Activated naive CD4-positive, alpha-beta T cell treated with anti-CD3 and anti-CD28 coated beads, Interleukin-2, amount 50 U/mL, for 16 hours (primary cell): ENCODE measurements at places on chromosomes 3 and 15.

DNA sequence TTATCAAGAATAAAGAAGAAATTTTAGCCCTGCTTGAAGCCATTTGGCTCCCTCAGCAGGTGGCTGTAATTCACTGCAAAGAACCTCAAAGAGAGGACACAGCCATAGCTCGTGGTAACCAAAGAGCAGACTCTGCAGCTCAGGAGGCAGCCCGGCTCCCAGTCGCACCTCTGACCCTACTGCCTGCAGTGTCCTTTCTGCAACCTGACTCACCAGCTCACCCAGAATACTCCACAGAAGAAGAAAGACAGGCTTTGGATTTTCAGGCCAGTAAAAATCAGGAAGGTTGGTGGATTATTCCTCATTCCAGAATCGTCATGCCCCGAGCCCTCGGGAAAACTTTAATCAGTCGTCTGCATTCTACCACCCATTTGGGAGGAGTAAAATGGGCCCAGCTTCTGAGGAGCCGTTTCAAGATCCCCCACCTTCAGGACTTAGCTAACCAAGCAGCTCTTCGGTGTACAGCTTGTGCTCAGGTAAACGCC, 38.6 kb downstream of the ZBTB11 start:
- DNase-seq = no peak

- no peak for DNase-seq
Observed at GRCh38 chr15:78417754-78418630, 20.0 kb upstream of the IREB2 start.

DNA sequence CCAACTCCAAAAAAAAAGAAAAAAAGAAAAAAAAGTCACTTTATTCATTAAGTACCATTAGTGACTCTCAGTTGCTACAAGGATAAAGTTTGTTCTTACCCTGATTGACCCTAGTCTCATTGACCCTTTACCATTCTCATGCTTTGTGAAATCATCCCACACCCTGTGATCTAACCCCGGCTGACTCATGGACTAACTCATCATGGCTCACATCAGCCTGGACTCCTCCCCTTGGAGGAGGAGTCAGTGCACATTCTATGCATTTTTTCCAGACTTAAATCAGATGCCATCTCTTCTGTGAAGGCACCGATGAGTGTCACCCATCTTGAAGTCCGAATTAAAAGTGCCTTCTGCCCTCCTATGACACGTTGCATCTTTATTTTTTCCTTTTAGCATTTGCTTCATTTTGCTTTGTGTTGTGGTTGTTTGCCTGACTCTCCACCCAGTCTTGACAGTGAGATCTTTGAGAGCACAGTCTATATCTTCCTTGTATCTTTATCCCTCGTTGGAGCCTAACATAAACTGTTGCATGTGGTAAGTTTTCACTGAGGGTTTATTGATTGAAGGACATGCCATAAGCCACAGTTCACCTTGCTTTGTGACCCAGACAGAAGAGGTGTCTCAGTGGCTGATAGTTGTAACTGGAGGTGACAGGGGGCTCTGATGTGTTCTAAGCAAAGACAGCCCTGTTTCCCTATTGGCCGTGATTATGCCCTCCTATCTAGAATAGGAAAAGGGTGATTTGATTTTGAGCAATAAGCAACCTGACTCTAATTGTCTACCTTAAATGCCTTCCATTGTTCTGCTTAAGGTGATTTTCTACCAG, 72.1 kb downstream of the IL1RAP start:
- peak; percentile 66 for DNase-seq

GRCh38 chr3:107430214-107430995, 53.2 kb downstream of the CCDC54 start:
- DNase-seq = no peak

GRCh38 chr15:69523010-69524001, 70.7 kb downstream of the RPLP1 start:
- DNase-seq = peak; percentile 67

DNA sequence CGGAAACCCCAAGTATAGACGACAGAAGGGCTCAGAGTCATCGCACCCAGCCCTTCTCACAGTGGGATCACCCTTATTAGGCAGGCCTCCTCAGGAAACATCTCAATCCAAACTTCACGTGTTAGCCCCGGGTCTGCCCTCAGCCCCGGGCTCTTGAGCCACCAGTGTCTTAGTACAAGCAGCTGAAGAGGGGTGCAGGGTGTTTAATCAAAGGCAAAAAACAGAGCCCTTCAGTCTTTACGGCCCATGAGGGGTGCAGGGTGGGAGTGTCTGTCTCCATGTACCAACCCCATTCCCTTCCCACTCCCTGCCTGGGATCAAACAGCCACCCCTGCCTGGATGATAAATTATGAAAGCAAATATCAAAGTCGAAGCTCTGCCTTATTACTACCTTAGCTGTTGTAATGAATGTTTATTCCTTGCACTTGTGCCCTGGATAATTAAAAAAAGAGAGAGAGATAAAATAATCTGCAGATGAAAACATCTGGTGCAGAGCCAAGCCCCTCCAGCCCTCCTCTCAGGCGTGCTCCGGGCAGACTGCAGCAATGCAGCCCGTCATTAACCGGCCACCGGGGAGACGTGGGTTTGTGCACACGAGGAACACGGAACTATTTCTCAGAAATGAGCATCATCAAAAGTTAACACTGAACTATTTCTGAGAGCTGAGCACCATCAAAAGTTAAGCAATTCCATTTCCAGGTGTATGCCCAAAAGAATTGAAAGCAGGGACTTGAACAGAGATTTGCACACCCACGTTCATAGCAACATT, 64.5 kb downstream of the ADAMTS17 start:
- no peak for DNase-seq

DNA sequence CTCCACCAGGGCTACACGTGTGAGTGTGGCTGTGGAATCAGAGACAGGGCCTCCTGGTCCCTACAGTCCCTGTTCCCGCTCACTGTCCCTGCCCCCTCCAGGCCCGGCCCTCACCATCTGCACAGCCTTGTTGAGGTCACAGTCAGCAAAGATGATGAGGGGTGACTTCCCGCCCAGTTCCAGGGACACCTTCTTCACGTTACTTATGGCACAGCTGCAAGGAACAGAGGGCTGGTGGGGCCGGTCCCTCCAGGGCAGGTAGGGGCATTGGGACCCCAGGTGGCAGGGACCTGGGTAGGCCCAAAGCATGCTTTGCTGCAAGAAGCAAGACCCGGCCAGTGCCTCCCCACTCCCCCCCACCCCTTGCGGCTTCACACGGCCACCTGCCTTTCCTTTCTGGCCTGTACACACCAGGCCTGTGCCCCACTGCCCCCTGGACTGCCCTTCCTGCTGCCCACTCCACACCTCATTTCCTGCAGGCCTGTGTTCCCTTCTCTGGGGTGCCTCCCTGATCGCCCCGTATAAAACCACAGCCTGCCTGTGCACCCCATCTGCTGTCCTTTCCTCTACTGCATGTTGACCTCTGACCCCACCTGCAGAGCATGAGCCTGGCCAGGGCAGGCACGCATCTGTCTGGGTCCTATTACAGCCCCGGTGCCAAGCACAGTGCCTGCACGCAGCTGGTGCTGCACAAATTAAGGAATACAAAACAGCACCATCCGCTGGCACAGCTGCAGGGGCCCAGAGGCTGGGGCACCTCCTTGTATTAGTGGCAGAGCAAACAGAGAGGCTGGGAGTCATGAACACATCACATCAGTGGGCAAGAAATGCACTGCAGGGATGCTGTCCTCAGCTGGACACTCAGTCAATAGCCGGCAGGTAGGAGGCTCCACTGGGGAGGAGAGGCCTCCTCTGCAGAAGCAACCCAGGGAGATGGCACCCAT, 30.8 kb upstream of the SLC41A3 start:
- DNase-seq = peak; percentile 6

GRCh38 chr15:66216806-66217205, 36.7 kb downstream of the MEGF11 start:
- no peak for DNase-seq

DNA sequence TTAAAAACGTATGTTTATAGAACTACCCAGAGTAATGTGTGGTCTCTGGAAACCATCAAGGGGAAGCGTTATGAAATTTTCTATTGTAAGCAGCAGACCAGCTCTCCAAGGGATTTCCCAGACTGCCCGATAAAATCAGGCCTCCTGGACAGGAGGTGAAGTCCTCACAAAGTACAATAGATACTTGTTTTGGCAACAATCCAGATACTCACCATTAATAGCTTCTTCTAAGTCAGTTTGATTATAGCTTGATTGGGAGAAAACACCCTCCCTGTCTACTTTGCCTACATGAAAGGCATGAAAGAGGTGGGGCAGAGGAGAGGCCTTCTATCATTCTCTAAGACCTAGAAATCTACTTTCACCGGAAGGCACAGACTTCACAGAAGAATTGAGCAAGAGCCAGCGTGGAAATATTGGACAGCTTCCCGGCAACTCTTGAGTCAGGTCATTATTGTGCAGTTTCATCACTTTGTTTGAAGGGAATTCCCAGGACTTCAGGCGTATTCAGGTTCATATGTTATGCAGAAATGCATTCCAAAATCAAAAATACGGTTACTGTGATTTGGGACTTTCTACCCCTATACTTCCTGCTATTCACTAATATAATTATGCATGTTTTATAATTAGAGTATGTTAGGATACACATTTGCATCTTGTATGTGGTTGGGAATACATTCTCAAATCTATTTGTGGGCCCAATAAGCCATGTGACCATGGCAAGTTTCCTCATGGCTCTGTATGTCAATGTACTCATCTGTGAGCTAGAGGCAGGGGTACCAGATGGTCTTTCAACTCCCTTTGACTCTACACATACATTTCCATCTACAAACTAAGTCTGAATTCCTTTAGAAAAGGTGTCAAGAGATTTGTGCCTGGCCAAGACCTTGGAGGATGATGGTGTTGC, 103.5 kb downstream of the CD47 start:
- DNase-seq = no peak

- DNase-seq = no peak
Observed at GRCh38 chr15:100528833-100529428, at the start of gene CERS3. Gene CERS3 (minus strand): TSS chr15:100528950. CDS start chr15:100501849, 27,101 bp downstream.

- DNase-seq = no peak
Observed at GRCh38 chr3:176521531-176522175, 675.6 kb downstream of the TBL1XR1 start.

DNA sequence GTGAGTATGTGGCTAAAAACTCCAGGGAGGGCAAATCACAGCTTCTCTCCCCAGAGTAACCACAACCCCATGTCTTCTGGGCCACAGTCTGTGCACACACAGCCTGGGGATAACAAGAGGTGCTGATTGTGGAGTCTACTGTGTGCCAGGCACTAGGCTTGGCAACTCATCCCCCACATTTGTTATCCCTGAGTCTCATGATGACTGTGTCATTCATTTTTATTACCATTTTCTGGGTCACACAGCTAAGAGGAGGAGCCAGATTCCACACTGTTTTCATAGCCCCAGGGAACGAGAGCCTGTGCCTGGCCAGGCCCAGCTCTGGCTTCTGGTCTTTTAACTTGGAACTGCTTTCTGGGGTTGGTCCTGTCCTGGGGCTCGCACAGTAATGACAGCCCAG, 34.5 kb downstream of the ESYT3 start:
- no peak for DNase-seq

GRCh38 chr3:181851063-181851462, 139.3 kb downstream of the SOX2 start:
- no peak for DNase-seq

GRCh38 chr3:106242781-106243180, 374.0 kb upstream of the CBLB start:
- no peak for DNase-seq

- DNase-seq = no peak
Observed at GRCh38 chr15:101689901-101690300, 34.4 kb downstream of the TARS3 start.

GRCh38 chr3:72313308-72313707, 528.4 kb upstream of the PROK2 start:
- no peak for DNase-seq

DNA sequence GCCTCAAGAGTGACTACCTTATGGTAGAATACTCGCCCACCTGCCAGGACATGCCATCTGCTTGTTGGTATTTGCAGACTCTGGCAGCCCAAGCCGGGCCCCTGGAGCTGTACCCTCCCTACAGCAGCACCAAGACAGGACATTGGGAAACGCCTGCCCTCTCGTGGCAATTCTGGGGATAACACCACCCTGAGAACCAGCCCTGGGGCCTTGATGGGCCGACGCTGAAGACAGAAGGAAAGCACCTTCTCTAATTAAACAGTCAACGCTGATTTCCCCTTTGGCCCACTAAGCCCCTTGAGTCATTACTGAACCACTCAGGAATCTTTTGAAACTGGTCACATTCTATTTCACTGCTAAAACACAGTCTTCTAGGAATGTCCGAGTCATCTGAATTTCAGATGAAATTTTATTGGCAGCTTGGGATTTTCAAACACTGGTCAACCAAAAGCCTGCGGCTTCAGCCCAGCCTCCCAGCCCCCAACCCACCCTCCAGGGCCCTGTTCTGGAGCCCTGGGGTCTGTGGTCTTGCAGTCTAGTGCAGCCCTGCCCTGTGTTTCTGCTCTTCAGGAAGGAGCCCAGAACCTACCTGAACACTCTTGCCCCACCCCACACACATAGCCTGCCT, 91.3 kb downstream of the TMEM266 start:
- DNase-seq = peak; percentile 81

DNA sequence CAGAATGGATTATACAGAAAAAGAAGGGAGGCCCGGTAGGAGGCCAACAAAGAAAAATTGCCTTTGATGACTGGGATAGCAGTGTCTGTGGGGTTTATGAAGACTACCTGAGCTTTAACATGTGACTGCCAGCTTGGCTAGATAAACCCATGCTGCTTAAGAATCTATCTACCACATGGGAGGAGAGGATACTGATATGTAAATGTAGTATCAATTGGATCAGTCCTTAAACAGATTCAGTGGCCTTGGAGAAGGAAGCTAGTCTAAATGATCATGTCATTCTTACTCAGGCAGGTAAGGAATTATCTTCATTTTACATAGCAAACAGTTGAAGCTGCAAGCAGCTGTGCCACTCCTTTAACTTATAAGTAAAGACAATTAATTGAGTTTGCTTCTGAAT, 50.0 kb upstream of the SYNPR start:
- no peak for DNase-seq

- no peak for DNase-seq
Observed at GRCh38 chr3:8709801-8710507, 23.6 kb upstream of the CAV3 start.

DNA sequence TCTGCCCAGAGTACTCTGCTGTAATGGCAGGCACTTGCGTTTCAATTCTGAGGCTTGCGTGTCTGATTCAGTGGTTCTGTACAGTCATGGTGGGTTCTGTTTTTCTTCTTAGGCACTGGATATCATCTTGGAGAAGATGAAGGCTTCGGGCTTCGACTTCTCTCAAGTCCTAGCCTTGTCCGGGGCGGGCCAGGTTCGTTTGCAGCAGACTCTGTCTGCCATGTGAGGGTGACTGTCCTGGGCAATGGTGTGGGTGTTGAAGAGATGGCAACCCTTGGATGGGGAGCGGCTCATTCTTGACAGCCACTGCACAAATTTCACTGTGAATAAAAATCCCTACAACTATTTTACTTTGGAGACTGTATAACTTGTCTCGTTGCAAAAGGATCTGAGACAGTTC, 16.2 kb downstream of the XYLB start:
- no peak for DNase-seq

GRCh38 chr3:120678331-120678947, 3.6 kb downstream of the HGD start:
- DNase-seq = no peak

GRCh38 chr3:183781246-183781645, 44.1 kb downstream of the MAP6D1 start:
- DNase-seq = no peak

- no peak for DNase-seq
Observed at GRCh38 chr3:113275929-113276750, 64.8 kb downstream of the BOC start.
